ENCODE measurements at places on chromosomes 13 and 19. TPM values are rescaled to one million over a fixed set of nuclear protein-coding genes. Genes with fewer than 3 reads are reported as not detected.

DNA sequence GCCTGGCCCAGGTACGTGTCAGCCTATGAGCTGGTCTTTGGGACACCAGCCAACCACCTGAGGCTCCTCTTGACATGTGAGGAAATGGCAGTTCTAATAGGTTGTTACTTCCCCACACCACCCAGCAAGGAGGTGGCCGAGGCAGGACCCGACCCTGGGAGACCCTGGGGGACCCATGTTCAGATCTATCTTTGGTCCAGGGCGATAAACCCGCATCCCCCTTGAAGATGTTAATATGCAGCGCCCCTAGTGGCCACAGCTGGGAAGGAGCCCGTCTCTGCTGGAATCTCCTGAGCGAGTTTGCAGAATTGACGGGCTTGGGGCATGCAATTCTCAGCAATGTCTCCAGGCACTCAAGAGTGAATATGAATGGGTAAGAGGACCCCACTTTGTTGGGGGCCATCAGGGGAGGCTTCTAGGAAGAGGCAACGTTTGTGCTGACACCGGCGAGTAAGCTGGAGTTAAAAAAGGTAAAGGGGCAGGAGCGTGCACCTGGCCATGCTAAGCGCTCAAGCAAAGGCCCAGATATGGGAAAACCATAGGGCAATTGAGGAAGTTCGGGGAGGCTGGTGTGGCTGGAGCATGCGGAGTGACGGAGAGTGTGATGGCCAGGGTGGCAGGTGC is 1.5 kb upstream of the MYO1F start:
- DNase-seq: peak; percentile 13

DNA sequence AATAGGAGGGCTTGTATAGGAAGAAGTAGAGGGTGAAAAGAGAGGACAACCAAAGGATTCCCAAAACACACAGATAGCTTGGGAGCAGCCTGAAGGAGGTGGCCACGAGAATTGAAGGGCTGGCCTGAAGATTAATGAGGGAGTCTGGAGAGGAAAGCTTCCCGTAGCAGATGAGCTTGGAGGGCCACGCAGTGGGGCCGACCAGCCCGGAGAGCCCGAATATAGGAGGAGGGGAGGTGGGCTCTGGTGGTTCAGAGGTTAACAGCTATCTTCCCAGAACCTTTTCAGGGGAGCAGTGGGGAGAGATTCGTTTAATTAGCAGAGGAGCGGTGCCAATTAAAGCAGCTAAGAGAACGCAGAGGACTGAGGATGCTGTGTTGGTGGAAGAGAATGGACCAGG is 154.9 kb downstream of the STK24 start:
- no peak for DNase-seq

GRCh38 chr19:45954156-45954555 is 19.5 kb downstream of the NOVA2 start:
- DNase-seq: peak; percentile 12

- no peak for DNase-seq
These were observed 341.3 kb downstream of the SPRY2 start for GRCh38 chr13:79999601-80000000.

DNA sequence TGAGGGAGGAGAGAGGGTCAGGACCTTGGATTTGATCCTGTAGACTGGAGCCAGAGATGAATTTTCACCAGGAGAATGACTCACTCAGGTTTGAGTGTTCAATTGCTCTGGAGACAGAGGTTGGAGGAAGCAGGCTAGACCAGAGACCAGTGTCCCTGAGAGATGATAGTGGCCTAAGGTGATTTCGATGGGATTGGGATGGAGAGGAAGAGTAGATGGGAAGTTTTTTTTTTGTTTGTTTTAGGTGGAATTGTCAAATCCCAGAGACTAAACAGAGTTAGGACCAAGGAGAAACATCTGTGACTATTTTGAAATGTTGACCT is 2.3 kb downstream of the CEBPG start:
- DNase-seq: no peak

DNA sequence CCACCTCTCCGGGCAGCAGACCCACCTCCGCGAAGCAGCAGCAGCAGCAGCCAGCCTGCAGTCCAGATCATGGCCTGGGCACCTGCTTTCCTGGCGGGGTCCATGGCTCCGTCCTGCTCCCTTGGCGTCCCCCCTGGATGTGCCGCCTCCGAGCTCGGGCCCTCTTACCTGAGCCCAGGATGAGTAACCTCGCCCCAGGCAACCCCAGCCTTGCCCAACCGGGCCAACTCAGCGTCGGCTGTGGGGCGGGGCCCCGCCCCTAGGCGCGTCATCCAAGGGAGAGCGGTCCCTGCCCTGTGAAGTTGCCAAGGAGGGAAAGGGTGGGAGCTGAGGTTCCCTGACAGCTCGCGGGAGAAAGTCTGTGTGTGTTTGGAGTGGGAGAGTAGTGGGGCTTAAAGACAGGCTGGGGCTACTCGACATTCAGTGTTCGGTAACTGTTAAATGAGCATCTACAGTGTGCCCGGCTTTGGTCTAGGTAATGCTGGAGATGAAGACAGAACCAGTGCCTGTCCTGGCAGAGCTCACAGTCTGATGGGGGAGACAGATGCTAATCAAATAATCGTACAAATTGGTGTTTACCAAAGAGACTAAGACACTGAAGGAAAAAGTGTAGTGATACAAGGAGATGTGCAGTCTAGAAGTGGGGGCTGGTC is at the start of gene LYPD3:
TSS of gene LYPD3 (minus strand) at position 141 of the 653 bp plus-strand sequence. CDS start at position 104, 37 bp downstream.
- DNase-seq: no peak

GRCh38 chr13:44474122-44474910 is 100.7 kb downstream of the SERP2 start:
- no peak for DNase-seq

- no peak for DNase-seq
These were observed 193.3 kb downstream of the KATNAL1 start for GRCh38 chr13:30113983-30114570.

- no peak for DNase-seq
These were observed 11.5 kb upstream of the OXGR1 start for GRCh38 chr13:97005625-97006262.

GRCh38 chr13:39612023-39612637 is 9.1 kb upstream of the LHFPL6 start:
- no peak for DNase-seq

GRCh38 chr13:31967155-31967554 is 64.4 kb upstream of the FRY start:
- no peak for DNase-seq

- no peak for DNase-seq
These were observed 5.5 kb upstream of the RSPH6A start for GRCh38 chr19:45820413-45821102.

- DNase-seq: no peak
These were observed 244.9 kb downstream of the NDFIP2 start for GRCh38 chr13:79725841-79726240.

DNA sequence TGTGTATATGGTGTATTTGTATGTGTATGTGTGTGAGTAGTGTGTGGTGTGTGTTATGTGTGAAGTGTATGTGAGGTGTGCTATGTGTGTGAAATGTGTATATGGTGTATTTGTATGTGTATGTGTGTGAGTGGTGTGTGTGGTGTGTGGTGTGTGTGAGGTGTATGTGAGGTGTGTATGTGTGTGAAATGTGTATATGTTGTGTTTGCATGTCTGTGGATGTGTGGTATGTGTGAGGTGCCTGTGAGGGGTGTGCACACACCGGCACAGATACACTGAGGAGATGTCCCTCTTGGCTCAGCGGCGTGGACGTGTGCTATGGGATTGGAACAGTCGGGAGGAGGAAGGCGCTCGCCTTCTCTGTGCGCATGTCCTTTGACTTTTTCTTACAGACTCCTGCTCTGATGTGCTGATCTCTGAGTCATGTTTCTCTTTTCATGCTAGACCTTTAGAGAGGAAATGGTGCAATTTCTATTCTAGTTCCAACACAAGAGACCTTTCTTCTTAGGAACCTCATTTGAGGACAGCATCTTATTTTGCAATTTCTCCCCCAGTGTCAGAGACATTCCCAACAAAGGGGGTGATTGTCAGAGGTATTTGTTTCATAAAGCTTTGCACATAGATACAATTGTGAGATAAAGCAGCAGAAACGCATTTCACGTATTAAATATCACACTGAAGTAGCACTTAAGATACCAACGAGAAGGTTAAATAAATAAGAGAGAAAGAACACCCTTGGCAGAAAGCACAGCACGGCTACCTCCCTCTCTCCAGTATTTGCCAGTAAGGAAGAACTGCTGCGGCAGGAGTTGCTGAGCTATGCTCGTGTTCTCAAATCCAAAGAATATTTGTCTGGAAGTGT is 11.3 kb upstream of the TNFRSF19 start:
- DNase-seq: no peak

DNA sequence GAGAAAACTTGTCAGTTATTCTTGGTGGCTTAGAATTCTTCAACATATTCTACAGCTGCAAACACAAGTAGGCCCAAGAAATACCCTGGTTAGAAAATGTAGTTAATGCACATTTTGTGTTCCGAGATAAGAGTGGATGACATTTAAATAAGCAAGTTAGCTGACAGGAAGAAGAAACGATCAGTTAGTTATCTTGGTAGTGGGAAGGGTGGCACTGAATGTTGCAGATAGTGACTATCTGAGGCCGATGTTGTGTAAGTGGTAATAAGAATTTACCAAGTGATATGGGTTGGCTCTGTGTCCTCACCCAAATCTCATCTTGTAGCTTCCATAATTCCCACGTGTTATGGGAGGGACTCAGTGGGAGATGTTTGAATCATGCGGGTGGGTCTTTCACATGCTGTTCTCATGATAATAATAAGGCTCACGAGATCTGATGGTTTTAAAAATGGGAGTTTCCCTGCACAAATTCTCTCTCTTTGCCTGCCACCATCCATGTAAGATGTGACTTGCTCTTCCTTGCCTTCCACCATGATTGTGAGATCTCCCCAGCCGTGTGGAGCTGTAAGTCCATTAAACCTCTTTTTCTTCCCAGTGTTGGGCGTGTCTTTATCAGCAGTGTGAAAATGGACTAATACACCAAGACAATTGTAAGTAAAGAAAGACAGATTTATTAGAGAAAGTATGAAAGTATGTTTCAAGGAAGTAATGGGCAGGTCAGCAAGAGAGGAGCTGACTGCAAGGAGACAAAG is 10.9 kb upstream of the AKAP11 start:
- DNase-seq: no peak

GRCh38 chr13:27708325-27708724 is 84.0 kb upstream of the GSX1 start:
- DNase-seq: no peak

GRCh38 chr13:77009011-77009410 is 17.1 kb downstream of the CLN5 start:
- DNase-seq: no peak

GRCh38 chr13:42274386-42275097 is 2.6 kb downstream of the AKAP11 start:
- no peak for DNase-seq

GRCh38 chr13:21344662-21345176 is 114.4 kb downstream of the ZDHHC20 start:
- DNase-seq: no peak

- no peak for DNase-seq
These were observed 12.0 kb downstream of the FPR1 start for GRCh38 chr19:51739466-51740213.

DNA sequence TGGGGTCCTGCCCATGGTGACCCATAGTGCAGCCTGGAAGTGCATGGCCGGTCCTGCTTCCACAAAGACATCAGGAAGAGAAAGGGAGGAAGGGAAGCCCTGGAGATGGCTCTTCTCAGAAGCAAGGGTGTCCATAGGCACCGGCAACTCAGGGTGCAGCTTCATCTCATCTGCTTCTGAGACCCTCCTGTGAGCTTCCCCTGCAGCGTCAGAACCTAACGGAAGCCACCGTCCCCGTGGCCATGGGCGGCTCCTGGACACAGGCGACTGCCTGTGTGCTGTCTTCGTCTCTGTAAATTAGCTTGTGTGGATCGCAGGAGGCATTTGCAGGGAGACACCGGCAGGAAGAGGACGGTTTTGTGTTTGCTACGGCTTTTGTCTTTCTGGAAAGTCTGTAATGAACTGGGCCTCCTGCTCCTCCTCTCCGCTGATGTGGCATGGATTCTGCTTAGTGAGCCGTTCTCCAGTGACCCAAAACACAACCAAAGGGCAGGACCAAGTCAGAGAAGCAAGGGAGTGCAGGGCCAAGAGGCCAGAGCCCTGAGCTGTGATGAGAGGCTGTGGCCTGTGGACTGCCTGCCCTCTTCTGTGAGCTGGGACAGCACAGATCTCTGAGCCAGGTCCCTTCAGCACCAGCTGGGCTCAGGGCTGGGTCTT is 2.5 kb downstream of the ATP4B start:
- no peak for DNase-seq

DNA sequence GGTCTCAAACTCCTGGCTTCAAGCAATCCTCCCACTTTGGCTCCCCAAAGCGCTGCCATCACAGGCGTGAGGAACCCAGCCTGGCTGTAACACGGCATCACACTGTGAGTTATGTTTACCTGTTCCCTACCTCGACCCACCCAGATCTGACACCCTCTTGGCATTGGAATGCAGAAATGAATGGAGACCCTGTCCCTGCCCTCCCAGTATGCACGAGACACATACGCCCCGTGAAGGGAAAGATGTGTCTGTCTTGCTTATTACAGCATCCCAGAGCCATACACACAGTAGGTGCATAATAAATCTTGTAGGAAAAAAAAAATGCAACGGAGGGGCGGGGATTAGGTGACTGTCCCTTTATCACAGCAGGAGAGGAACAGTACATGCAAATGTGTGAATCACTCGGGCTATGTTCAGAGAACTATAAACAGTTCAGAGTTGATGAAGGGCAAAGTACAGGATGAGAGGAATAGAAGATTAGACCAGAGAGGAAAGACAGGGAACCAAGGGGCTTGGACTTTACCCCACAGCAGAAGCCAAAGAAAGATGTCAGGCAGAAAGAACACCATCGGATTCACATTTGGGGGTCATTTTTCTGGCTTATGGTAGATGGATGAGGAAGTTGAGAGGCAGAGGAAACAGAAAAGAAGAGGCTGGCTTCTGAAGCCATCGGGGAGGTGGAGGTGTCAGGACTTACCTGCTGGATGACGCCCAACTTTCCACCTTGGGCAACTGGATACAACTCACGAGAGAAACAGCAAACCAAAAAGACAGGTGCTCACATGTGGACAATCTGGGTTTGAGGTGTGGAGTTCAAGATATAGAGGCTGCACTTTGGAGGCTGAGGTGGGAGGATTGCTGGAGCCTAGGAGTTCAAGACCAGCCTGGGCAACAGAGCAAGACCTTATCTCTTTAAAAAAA is 94.3 kb downstream of the INSR start:
- DNase-seq: no peak

DNA sequence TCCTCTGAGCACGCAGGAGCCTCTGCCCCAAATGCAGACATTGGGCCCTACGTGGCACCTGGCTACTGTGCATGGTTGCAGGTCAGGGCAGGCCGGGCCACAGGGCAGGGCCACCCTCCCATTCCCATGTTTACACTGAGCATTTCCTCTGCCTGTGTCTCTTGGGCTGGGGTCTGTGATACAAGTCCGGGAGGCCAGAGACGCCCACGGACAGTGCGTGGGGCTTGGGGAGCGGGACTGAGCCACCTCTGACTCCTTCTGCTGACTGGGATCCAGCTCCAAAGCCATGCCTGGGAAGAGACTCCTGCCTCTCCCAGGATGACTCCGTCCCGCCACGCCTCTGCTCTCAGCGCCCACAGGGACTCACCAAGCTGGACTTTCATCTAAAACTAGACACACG is 18.8 kb downstream of the GAS6 start:
- DNase-seq: no peak

DHX34 gene
- total RNA-seq: 10.8 TPM

TEX29 gene
- not detected for total RNA-seq

PABPC3 gene
- not detected for total RNA-seq

ICAM1 gene
- total RNA-seq: 1.6 TPM

MAMSTR gene
- 0.62 TPM for total RNA-seq

N4BP2L1 gene
- total RNA-seq: 20.0 TPM

KIR2DL1 gene
- total RNA-seq: not detected

ZNF677 gene
- 39.0 TPM for total RNA-seq

ZNF44 gene
- 18.6 TPM for total RNA-seq

LGALS14 gene
- not detected for total RNA-seq

WDR62 gene
- 0.78 TPM for total RNA-seq

PSG1 gene
- not detected for total RNA-seq

APOC1 gene
- 5.3 TPM for total RNA-seq
